Activated T-cell treated with anti-CD3 and anti-CD28 coated beads for 48 hours (primary cell): ENCODE measurements at places on chromosomes 12 and 14.
A peak's percentile ranks its signal among the peaks of the same experiment; 100 is the strongest.

- peak; percentile 10 for DNase-seq
Observed at GRCh38 chr12:62123721-62124203, 136.4 kb upstream of the USP15 start.

DNA sequence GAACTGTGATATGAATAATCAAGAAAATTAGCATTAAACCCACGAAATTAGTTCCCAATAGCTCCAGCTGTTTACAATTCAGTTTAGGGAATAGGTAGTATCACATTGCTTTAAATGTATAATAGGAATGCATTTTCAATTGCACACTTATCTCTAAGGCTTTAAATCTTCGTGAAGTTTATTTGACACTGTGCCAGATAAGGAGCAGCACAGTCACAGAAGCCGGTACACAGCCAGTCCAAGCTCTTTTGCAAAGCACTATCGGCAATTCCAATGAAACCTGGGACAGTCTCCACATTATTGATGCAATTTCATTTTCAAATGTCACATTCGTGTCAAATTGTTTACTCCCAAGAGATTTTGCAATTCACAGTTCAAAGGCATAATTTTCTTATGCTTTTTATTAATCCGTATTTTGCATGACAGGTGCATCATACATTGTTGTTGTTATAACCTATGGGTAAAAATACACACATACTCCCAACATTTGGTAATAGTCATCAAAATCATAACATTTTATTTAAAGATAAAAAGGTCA is 602.8 kb downstream of the RPS29 start:
- DNase-seq: no peak

DNA sequence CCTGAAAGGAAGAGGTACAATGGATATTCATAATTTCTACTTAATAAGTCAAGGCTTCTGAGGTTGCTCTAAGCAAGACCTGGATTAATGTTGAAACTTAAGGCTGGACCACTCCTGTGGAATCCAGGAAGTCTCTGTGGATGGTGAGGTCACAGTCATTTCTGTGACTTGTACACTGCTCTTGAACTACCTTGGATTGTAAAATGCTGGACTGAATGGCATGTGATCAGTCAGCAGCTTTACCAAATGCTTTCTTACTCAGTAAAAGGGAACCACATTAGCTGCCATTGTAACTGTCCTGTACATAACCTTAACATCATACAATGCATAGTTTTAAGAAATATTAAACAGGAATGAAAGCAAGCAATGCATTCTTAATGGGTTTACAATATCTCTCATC is 182.9 kb downstream of the NOVA1 start:
- no peak for DNase-seq

DNA sequence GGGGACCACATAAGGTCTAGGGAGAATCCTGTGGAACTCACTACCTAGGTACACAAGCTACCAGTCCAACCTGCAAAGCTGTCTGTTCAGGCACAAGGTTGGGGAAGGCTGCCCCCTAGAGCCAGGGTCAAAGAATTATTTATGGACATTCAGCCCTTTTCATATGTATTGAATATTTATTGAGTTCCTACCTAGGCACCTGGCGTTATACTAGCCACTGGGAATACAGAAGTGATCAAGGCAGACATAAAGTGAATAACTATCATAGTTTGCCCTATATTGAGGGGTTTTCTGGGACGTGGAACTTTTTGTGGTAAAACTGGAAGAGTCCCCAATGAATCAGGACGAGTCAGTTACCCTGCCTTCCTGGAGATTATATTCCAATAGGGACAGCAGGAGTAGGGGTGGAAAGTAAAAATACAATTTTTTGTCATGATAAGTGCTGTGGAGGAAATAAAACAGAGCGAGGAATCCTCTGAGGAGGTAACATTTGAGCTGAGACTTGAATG is 5.8 kb upstream of the SLC48A1 start:
- DNase-seq: peak; percentile 61

GRCh38 chr12:120783197-120783596 is 57.6 kb downstream of the ACADS start:
- no peak for DNase-seq

DNA sequence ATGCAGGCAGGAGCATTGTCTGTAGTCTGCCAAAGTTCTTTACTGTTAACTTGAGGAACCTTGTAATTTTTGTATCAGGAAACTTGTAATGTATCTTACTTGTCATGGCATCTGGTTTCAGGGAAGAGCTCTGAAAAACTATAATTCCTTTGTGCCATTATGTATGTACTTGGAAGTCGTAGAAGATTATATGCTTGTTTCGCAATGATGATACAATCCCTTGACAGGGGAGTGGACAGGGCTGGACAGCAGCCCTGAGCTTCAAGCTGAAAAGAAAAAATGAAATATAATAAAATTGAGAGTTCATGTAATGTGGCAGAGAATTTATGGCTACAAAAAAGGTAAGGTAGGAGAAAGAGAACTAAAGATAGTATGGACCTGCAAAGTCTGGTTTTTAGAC is 7.4 kb upstream of the DLGAP5 start:
- no peak for DNase-seq

DNA sequence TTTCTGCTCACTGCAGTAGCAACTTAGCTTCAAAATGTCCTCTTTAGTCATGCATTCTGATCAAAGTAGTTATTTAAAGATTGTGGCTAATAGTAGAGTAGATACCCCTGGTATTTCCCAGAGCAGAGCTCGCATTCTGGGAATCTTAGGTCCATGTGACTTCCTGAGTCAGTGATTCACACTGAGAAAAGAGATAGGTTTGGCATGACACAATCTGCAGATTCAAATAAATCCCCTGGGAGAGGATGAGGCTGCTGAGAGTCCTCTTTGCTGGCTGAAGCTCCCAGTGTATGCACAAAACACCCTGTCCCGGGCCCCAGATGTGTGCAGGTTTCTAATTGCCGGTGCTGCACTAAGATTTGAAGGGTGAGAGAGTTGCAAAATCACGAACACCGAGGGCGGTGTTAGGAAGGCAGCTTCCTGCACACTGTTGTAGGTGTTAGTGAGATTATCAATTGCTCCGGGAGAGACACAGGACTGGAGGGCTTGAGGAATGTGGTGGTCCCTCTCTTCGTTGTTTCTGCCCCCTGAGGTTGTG is 233.2 kb downstream of the NRXN3 start:
- DNase-seq: no peak

DNA sequence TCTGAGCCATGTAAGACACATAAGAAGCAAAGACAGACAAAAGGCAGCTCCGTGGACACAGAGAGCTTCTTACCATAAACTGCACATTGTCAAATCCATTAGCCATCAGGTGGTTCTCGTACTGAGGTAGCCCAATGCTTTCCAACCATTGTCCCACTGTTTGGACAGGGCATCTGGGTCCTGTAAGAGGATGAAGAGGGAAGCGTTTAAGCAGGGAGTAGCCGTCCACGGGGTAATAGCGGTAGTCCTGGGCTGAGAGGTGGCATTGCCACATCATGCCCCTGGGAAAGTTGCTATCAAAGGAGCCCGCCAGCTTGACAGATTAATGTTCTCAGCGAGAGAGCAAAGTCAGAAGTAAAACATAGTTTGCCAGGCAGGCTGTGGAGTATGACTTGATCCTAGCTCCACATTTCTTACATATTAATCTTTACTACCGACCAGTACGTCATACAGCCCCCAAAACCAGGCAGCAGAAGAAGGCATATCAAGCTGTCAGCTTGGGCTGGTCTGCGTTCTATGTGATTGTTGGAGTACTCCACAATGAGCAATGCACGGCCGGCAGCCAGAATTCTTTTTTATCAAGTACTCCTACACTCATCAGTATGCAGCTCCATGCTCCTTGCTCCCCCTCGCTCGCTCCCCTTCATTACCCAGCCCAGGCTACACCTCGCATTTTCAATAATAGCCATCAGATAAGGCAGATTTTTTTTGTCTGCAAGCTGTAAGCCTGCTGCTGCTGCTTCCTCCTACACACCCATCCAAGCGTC is 493.2 kb upstream of the GARIN6 start:
- DNase-seq: no peak

- DNase-seq: no peak
Observed at GRCh38 chr14:34766606-34767005, 52.2 kb upstream of the CFL2 start.

- DNase-seq: no peak
Observed at GRCh38 chr12:111758120-111758561, 8.6 kb upstream of the ALDH2 start.

DNA sequence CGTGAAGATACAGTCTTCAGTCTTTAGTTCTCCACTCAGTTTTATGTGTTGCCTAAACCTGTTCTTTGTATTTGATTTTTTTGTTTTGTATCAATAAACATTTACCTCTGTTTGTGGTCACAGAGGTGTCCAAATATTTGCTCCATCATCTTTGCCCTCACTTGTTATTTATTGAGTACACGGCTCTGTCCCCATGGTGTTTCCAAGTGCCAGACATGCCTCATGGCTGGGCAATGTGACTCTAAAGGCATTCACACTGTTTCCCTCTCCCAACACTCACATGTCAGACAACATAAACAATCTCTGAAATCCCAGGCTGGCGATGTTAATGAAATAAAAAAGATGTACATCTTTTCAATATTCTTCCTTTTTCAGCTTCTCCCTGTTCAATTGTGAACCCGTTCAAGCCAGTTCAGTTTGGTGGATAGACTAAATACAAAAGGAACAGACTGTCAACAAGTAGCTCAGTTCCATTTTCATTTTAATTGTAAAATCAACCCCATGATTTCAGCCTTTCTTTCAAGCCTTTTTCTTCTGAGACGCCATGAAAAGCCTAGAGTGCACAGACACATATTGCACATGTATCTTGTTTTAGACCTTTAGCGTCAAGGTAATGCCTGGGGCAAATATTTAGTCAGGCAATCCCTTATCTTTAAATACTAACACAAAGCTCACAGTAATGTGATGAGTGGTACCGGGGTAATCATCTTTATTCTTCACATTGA is 680.7 kb downstream of the GALC start:
- no peak for DNase-seq

DNA sequence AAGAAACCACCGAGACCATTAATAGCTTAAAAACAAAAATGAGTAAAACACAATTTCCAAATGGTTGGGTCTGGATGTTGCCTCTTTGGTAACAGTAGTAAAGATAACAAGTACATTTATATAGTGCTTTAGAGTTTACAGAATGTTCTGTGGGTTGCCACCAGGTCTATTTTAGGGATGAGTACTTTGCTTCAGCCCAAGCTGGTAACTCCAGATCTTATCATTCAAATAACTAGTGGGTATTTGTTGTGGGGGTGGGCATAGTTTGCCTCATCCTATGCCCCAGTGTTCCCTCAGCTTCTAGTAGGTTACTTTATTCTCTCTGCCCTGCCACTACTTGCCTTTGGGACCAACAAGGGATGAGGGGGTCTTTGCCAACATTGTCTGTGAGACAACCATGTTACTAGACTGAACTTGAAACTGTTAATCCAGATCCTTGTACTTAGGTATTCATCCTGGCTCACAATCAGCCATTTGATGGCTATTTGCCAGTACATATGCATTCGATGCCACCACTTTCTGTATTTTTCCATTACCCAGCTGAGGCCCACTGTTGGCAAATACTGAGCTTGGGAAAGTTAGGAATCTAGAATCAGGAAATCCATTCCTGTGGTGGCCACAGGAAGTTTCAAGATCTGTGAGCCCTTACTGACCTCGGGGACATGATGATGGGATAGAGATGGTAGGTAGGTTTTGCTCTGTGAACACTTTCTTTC is 17.6 kb upstream of the AKAP6 start:
- DNase-seq: no peak

DNA sequence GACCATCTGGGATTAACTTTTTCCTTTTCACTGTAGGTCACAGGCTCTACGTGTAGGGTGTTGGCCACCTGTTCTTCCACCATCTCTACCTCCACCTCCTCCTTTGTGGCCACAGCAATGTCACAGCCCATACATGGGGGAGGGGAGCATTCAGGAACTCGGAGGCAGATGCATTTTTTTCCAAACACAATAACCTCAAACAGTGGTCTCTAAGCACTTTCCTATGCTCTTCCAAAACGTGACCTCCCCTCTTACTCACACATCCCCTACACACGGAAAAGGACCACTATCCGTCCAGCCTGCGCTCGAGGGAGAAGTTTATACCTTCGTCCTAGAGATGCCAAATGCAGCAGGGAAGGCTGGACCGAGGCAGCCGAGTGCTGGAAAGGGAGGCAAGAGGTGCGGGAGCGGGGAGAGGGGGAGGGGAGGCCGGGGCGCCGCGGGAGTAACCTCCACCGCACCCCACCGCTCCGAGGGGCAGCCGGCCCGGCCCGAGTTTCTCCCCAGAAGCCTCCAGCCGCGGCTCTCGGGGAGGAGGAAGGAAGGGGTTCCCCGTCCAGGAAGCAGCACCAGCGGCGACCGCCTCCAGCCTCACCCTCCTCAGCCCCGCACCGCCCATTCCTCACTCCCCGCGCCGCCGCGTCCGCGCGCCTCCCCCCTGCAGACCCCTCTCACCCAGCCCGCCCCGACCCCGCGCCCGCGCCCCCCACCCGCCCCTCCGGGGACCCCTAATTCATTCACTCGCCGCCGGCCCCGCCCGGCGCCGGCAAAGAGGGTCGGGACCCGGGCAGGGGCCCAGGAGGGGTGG is 594 bp downstream of the KRAS start:
- peak; percentile 34 for DNase-seq

GRCh38 chr12:114420944-114421335 is 15.0 kb upstream of the TBX5 start:
- DNase-seq: no peak

DNA sequence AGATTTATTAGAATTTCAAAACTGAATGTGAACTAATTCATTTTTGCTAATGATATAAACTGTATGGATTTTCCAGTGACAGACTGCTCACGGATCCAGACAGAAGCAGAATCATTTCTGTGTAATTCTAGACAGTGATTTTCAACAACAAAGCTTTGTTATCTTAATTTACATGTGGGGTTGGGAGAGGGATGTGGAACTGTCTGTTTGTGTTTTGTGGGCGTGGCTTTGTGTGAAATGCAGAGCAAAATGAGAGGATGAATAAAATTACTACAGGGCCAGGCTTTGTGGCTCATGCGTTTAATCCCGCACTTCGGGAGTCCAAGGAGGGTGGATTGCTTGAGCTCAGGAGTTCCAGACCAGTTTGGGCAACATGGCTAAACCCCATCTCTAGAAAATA is 834.7 kb downstream of the GALC start:
- no peak for DNase-seq

DNA sequence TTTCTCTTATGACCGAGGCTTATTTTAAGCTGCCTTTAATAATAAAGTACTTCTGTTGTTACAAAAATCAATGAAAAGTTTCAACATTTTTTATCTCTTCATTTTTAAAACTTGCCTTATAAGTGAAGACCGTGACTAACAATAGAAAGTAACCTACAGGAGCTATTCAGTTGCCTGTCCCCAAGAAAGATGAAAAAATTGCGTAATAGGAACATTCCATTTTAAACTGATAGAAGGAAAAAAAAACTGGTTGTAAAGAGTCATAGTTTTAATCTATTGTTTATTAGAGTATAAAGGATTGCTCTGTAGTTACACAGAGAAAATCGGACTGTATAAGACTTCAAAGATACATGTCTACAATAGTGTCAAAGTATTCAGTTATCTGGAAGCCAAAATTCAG is 83.3 kb downstream of the DAAM1 start:
- no peak for DNase-seq

GRCh38 chr12:62651138-62651537 is 184.5 kb downstream of the MON2 start:
- no peak for DNase-seq
